CD14-positive monocyte (primary cell): ENCODE measurements at places on chromosomes 6 and 20.

GRCh38 chr6:34743625-34744293, 13.5 kb upstream of the SNRPC start:
- no peak for DNase-seq

DNA sequence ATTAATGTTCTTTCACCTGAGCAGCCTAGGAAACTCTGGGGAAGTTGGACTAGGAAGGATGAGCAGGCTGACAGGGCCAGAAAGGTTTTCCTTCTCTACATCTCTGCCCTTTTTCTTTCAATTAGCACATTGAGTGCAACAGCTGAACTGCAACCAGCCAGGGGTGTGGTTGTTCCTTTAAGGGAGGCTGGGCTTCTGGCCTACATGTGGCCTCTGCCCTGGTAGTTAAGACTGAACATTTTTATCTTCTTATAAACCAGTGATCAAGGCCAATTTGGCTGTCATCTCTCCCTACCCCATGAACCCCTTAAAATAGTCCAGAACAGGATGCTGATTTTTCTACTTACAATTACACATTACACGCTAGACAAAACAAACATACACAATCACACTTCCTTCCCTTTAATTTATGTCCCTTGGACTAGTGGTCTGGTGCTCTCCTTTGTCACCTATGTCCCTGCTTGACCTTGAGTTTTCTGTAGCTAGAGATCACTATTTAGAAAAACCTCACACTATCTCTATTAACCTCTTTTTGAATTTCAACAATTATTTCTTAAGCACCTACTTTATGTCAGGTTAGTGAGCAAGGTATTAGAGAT, 60.3 kb downstream of the RNF217 start:
- no peak for DNase-seq

DNA sequence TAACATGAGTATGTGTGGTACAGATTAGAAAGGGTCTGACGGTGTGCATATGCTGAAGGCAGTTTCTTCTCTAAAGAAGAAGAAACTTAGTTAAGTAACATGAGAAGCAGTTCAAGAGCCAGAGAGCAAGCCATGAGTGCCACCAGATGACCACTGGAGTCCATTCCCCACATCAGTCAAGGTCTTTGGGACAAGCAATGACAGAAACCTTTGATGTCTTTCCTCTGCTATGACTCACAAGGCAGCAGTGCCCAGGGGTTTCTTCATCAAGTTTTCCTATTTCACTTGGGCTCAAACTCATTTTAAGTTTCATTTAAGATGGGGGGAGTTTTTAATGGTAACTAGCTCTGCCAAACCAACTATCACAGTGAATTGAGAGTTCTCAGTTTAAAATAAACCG, 303.8 kb upstream of the TBX18 start:
- no peak for DNase-seq

DNA sequence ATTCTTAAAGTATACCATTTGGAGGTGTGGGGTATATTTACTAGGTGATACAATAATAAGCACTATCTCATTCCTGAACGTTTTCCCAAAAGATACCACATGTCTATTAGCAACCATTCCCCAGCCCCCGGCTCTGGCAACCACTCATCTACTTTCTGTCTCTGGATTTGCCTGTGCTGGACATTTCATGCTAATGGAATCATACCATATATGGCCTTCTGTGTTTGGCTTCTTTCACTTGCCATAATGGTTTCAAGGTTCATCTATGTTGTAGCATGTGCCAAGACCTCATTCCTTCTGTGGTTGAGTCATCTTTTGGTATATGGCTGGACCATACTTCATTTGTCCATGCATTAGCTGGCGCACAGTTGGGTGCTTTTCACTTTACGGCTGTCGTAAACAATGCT, 39.7 kb downstream of the BCAS4 start:
- DNase-seq: no peak

DNA sequence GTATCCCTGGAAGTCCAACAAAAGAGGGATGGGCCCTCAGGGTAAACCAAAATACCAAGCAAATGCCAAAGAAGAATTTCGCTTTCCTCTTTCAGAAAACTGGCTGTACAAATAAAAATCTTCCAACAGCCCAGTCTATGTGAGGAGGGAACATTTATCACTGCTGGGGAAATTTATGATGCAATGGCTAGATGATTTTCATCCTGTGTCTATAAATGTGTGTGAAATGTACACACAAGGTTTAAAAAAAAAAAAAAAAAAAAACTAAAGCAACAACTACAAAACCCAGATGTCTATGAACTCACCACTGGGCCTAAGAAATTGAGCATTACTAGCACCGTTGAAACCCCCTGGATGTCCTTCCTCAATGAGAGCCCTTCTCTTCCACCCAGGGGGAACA, 68.7 kb upstream of the SLC4A11 start:
- DNase-seq: no peak

- DNase-seq: peak; percentile 46
Measured at GRCh38 chr6:89952686-89953085, 58.4 kb downstream of the GJA10 start.

DNA sequence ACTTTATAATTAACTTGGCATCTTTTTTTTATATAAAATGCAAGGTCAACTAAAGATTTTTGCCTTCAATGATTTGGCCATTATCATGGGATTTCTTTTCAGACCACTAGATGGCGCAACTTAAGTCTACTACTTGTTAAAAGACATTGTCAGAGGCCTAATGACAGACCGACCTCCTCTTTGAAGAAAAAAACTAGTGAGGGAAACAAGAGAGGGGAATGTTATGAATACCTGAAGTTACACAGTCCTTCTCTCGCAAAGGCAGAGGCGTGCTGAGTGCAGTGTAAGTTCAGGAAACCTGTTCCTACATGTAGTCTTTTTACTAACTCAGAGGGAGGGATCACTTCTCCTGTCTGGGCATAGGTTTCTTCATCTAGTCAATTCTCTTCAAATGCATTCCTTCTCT, 9.3 kb downstream of the TRAPPC3L start:
- peak; percentile 64 for DNase-seq

DNA sequence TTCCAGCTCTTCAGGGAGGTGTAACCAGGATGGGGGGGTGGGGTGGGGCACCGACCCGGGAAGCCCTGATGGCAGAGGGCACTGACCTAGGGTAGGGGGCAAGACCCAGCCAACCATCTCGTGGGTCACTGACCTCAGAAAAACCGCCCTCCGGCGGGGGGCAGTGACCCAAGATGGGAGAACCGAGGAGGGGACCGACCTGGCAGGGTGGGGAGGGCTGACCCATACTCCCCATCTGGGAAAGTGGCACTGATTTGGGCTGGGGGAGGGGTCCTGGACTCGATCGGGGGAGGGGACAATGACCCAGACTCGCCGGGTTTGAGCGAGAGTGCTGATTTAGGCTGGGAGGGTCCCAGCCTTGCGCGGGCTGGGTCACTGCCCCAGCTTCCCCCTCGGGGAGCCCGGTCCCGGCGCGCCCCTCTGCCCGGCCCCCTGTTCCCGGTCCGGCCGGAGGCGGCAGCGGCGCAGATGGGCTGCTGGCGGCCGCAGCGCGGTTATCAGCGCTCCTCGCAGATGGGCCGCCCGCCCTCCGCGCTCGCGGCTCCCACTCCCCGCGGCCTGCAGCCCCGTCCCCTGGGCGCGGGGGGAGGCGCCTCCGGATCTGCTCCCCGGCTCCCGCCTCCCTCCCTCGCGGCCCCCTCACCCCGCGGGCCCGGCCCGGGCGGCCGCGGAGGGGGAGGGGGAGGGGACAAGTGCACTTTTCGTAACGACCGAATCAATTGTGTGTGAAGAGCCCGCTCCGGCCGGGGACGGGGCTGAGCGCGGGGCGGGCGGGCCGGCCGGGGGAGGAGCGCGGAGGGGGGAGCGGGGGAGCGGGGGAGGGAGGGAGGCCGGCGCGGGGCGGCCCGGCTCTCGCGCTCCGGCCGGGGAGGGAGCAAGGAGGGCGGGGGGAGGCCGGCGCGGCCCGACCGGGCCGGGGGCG, 2.2 kb downstream of the NOL4L start:
- DNase-seq: no peak

DNA sequence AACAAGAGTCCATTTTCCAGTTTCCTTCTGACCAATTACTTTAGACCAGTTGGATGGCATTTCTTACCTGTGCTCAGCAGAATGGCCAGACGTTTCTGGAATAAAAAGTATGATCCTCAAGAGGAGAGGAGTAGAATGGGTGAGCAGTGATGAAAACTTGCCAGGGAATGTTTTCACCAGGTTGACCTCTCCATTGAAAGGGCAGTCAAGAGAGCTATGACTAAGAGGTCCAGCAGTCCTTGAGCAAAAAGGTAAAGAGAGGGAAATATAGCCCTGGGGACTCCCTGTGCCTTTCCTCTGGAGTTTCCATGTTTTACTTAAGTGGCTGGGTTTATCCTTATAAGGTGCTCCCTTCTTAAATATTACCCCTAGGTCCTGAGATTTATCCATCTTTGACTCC, 210.9 kb downstream of the TBX18 start:
- DNase-seq: no peak

DNA sequence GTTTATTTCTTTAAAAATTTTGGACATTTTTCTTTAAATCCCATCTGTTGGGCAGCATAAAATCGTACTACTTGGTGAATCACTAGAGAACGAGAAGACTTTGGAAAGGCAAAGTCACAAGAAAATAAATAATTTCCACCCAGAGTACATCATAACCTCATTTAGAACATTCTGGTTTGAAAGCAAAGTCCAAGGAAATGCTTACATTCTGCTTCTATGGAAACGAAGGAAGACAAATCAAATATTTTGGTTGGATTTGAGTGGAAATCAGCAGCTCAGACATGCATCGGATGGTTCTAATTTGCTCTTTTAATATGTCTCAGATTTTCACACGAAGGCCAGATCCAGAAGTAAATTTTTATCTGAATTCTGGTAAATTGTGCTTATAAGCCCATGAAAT, 60.7 kb upstream of the LTV1 start:
- no peak for DNase-seq

- DNase-seq: no peak
Measured at GRCh38 chr20:62743777-62744317, 35.2 kb downstream of the NTSR1 start.

GRCh38 chr6:161270116-161270515, 3.7 kb downstream of the AGPAT4 start:
- peak; percentile 28 for DNase-seq

- no peak for DNase-seq
Measured at GRCh38 chr6:148708707-148709106, 38.1 kb upstream of the UST start.

DNA sequence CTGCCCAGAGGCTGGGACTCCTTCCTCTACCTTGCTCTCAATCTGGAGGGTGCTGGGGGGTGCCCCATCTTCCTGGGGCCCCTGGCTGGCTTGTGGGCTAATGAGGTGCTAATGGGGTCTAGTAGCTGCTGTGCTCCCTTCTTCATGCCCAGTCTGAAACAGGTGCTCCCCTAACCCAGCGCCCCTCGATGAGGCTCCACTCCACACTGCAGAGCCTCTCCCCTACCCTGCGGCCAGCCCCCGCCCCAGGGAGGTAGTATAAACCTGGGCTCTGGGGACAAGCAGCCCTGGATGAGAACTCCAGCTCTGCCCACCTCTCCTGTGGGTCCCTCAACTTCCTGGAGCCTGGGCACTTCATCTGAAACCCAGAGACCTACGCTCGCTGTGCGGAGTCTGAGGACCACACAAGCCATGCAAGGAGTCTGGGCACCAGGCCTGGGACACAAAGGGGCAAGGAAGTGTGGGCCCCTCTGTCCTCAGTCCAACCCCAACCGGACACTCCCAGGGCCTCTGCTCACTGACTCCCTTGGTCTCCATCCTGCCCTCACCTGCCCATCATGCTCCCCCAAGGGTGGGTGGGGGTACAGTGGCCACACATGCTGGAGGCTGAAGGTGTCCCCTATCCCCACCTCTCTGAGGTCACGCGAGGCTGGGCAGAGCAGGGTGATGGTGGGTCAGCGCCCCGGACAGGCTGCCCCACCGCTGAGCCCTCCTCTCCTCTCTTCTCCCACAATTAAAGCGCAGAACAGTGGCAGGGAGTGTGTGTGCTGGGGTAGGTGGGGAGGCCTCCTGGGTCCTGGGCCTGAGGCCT, 6.1 kb downstream of the RPL10A start:
- no peak for DNase-seq

- no peak for DNase-seq
Measured at GRCh38 chr6:34227761-34228421, 8.8 kb upstream of the HMGA1 start.

DNA sequence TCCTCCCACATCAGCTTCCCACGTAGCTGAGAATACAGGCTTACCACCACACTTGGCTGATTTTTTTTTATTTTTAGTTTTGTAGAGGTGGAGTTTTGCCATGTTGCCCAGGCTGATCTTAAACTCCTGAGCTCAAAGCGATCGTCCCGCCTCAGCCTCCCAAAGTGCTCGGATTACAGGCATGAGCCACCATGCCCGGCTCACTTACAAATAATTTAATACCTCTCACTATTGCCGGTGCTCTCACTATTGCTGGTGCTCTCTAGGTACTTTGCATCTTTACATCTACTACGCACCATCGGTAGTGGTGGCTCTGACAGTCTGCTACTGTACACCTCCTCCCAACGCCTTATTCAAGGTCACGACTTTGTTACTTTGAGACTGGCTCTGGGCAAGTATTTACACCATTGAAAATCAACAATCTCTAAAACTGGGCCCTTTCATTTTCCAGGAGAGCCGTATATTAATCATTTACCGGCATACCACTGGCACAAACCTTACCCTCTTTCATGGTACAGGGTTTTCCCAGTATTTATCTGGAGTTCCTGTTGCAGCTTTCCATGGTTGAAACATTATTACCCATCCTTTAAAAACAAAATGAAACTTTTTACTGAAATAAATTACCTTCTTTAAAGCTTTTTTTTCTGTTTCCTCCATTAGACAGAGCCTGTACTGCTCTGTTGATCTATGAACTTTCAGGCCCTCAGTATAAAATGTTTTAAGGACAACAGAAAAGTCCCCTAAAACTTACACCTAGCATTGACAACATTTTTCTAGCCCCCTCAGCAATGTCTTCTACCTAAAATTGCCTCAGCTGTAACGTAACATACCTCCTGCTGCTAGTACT, 259.6 kb upstream of the PLCB4 start:
- no peak for DNase-seq

GRCh38 chr6:158654498-158654897, 4.6 kb downstream of the SYTL3 start:
- DNase-seq: peak; percentile 94

GRCh38 chr6:122422003-122422402, 22.6 kb downstream of the HSF2 start:
- DNase-seq: no peak

DNA sequence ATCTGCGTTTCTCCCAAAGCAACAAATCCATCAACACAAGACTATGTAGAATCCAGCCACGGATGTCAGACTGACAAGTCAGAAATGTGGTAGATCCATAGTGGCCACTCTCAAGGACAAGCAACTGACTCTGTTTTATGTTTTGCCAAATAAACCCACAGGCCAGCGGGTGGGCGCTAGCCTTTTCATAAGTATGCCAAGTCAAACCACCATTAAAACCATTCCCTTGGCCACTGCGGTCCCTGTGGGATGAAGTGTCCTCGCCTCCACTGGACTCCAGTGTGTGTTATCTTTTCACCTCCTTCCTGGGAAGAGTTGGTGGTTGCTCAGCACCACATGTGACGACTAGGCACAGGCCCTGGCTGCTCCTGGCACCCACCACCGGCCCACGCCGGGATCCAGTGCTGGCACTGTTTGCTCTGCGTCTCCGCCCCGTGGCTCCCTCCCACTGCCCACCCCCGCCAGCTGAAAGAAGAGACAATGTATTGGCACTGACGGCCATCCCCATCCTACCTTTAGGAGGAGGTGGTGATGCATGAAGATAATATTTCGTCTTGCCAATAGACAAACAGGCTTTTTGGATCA, 103.4 kb downstream of the FOXC1 start:
- DNase-seq: no peak
